Hypothalamus (tissue), 51 donors: ENCODE measurements at places on chromosomes 6 and 20.

DNA sequence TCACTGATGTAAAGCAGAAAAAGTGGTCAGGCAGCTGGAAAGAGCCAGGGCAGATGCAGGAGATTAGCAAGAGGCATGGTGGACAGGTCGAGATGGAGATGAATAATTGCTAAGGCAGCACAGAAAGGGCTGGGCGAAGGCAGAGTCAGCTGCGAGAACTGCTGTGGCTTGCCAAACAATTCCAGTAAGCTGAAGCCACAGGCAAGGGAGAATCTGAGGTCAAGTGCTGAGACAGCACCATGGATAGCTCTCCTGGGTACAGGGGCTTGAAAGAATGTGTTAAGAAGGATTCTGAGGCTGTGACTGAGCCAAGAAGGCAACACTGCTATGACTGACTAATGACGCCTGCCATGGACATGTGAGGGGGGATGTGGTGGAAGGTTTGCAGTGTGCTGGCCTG, 220.8 kb upstream of the FOXA2 start:
- DNase-seq, result no peak

DNA sequence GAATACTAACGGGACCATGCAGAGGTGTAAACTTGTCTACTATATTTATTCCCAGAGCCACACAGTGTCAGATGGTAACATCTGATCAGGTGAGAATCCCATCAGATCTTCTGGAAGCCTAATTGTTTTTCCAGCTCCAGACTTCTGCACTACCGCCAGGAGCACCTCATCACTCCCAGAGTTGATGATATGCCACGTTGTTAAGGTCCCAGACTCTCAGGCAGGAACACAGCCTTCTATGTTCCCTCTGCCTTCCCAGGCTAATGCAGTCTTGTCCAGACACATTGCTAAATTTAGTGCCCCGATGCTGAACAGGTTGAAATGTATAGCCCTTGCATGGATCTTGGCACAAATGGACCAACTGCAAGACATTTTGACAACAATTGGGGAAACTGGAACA, 86.2 kb downstream of the PROKR2 start:
- no peak for DNase-seq

- no peak for DNase-seq
Measured at GRCh38 chr6:82737965-82738364, 327.7 kb downstream of the UBE3D start.

GRCh38 chr6:53725791-53726575, 60.4 kb upstream of the KLHL31 start:
- peak; percentile 6 for DNase-seq

DNA sequence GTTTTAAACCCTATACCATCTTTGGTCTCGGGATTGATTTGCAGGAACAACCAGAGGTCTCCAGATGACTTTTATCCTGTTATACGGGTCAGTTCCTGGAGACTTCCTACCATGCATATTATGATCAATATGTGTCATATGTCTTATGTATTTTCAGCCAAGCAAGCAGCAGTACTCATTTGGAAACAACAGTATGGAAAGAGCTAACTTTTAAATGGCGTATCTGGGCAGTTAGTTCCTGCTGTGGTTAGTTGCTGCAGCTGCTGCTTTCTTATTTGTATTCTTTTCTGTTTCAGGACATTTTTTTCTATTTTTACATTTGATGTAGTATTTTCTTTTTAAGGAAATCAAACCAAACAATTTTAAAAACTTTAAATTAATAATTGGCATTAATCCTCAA, 207.5 kb downstream of the MANEA start:
- DNase-seq, result no peak

GRCh38 chr20:33663161-33664084, 1.3 kb downstream of the C20orf144 start:
- peak; percentile 59 for DNase-seq

- DNase-seq, result no peak
Measured at GRCh38 chr6:156978948-156979347, 201.8 kb downstream of the ARID1B start.

DNA sequence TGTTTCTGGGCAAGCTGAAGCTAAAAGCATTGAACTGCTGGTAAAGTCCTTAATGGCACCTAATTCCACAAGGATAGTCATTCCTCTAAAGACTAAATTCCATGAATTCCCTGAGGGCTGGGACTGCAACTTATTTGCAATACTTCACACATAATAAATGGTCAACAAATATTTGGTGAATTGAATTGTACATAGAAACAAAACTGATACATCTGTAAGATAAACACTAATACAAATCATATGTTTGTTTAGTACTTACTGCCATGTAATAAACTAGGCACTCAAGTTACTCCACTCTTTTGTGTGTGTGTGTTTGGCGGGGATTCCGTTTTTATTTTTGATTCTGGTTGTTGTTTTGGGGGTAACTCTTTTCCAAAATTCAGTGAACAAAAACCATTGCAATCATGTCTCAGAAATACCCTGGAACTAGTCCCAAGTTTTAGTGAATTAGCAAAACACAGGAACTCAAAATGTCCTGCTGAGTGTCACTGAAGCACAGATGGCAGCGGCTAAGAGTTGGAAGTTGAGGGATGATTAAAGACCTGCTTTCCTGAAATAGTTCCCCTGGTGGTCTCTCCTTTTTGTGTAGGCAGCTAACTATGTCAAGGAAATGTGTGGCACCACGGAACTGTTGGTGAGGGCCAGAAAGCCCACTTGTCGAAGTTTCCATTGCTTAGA, 74.8 kb upstream of the SNRPB2 start:
- no peak for DNase-seq

DNA sequence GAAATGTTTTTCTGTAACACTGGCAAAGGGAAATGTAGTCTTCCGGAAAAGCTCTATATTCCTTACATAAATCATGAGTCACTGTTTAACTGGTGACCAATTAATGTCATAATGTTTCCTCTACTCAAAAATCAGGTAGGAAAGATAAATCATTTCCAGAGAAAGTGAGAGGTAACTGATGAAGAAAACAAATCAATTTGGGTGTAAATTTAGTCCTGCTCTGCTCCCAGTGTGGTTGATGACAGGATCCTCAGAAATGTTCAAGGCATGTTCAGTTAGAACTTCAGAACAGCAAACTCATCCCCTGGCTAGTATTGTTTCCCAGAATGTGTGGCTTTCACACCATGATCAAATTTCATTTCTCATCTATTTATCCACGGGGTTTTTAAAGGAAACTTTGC, 38.8 kb upstream of the SPACA1 start:
- DNase-seq, result no peak

DNA sequence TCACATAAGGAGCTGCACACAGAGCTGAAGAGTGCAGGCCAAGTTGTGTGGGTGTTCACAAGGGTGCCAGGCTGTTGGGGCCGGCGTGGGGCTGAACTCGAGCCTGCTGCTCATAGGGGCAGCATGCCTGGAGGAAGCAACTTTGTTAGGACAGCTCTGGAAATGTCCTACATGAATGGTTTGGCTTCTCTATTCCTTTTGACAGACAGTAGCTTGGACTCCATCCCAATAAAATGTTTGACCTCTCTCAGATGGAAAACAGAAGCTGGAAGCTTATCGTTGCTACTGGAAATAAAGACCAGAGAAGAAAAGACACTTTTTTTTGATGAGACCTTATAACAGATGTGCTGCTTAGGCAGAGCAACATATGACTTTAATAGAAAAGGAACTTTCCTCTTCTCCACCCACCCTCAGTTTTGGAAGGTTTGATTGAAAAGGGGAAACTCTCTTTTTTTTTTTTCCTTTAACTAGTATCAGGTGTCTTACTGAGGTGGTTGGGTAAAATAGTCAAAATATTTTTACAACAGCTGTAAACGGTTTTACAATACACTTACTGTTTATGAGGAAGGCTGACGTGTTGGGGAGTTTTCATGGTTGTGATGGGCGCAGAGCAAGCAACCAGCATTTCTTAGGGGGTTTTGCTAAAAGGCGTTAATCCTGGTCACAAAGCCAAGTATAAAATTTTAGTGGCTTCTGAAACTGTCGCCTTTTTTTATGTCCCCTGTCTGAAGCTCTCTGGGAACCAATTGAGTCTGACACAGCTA, 80.7 kb upstream of the EEF1E1 start:
- no peak for DNase-seq

DNA sequence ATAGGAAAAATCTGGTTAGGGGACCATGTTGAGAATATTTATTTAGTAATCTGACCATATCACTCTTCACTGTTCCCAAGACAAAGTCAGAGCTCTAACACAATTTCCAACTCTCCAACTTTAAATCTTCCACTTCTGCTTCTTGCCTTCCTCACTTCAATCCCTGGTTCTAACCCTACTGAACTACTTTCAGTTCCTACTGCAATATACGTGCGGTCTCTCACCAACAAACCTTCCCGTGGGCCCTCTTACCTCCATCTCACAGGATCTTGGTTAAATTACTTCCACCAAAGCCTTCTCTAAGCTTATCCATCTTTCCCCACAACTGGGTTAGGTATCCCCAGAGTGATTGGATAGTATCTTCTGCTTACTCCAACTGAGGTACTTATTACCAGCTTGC, 8.0 kb downstream of the EIF2S2 start:
- no peak for DNase-seq

- no peak for DNase-seq
Measured at GRCh38 chr6:133892813-133893691, 4.1 kb downstream of the TCF21 start.

GRCh38 chr20:12410783-12411182, 493.1 kb downstream of the BTBD3 start:
- no peak for DNase-seq

GRCh38 chr20:13322621-13323020, 101.5 kb downstream of the ISM1 start:
- DNase-seq, result no peak

- DNase-seq, result no peak
Measured at GRCh38 chr6:142355520-142356174, 53.8 kb downstream of the ADGRG6 start.

DNA sequence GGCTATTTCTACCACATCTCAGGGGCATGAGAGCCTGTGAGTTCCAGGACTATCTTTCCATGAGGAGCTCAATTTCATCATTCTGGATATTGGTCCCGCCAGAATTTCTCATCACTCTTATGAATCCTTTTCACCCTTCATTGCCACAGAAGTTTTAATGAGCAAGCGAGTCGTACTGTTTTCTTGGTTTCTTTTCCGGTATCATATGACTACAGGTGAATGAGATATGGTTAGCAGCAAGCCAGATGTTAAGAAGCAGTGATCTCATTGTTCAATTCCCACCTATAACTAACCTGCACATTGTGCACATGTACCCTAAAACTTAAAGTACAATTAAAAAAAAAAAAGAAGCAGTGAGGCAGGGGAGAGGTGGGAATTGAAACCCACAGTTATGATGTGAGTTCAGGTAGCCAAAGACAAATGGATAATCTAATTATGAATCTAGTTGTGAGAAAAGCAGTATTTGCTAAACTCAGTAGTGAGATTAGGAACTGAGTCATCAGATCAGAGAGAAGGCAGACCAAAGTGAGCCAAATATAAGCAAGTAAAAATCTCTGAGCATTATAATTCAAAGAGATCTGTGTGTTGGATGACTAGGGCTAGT, 78.0 kb upstream of the ELOVL5 start:
- no peak for DNase-seq

- peak; percentile 46 for DNase-seq
Measured at GRCh38 chr20:47663354-47664067, 121.8 kb downstream of the SULF2 start.
